Stimulated activated CD4-positive, alpha-beta T cell treated with anti-CD3 and anti-CD28 coated beads, Interleukin-2, amount 100 ng/mL, for 24 hours (primary cell): ENCODE measurements at places on chromosomes 3 and 15.

DNA sequence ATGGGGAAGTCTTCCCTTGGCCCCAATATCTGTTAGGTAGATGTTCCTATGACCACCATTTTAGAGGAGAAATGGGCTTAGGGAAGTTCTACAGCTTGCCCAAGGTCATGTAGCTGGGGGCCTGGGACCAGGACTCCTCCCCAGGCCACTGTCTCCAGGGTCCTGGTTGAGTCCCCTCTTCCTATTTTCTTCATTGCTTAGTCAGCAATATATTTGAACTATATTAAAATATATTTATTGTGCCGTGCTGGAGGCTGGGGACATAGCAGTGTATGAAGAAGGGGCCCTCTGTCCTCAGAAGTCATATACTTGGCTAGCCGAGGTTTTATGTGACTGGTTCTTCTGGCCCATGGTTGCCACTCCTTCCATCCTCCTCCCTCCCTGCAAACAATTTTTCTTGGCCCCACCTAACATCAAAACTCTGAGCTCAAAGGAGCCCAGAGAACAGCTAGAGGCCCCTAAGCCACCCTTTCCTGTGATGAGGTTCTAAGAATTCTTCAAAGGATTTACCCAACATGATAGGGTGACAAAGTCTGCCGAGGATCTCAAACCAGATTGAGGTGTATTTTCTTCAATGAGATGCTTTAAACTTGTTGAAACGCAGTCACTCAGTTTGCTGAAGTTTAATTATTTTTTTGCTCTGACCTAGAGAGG, 121.2 kb upstream of the RASGRP1 start:
- no peak for DNase-seq

DNA sequence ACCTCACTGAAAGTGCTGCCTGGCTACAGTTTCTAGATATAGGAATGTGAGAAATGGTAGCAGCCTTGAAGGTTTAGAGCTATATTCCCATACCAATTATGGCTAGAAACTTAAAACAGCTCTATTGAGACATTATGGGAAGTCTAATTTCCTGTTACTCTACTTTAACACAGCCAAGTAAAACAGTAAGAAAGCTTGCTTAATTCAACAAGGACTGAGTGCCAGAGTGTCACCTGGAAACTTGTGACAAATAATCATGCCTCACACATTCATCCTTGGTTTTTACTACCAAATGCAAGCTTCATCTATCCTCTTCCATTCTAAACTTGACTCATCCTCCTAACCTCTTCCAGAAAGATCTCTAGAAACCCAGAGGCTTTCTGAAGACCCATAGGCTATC, 41.7 kb downstream of the UBE3A start:
- DNase-seq, result no peak

- DNase-seq, result no peak
Measured at GRCh38 chr3:195697582-195698324, 23.0 kb upstream of the MUC20 start.

DNA sequence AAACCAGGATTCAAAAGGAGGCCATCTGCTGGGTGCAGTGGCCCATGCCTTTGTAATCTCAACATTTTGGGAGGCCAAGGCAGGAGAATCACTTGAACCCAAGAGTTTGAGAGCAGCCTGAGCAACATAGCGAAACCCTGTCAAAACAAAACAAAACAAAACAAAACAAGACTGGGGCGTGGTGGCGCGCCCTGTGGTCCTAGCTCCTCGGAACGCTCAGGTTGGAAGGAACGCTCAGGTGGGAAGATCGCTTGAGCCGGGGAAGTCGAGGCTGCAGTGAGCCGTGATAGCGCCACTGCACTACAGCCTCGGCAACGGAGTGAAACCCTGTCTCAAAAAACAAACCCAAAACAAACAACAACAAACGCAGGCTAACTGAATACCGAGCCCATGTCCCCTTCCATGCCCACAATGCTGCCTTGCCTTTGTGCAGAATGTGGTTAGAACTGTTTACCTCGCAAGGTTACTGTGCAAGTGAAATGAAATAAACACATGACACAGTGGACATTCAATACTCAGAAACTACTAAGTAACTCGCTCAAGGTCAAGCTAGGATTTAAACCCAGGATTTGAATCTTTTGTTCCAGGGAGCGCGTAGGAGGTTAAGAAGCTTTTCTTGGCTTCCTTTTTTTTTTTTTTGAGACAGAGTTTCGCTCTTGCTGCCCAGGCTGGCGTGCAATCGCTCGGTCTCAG, 766 bp upstream of the EMC4 start:
- DNase-seq, result no peak

DNA sequence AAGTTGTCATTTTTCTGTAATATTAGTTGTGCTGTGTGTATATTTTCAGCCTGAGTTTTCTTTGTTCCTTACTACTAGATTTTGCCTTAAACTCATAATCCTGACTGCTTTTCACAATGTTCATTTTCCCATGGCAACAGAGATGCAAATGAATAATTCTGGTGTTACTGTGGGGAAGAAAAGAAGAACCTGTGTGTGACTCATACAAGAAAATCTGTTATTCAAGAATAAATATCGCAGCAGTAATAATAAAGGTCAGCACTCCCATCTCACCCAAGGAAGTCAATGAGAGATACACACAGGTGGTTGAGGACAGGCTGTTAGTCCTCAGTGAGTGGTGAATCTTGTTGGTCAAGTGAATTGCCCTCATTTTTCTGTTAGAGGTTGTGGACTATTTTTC, 656.6 kb upstream of the NAALADL2 start:
- no peak for DNase-seq

DNA sequence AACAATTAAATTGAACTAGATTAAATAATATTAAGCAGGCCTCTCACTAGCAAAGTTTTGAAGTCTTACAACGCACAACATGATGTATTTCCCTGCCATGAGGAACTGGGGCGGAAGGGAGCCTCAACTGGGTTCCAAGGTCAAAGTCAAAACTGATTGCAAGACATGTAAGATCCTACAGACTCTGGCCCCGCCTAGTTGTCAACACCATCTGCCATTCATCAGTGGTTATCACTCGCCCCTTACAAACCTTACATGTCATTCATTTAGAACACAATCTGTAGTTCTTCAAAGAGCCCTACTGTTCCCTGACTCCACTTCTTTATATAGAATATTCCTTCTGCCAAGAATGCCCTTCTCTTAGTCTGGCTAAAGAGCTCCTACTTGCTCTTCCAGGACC, 10.0 kb downstream of the ATP13A3 start:
- DNase-seq, result no peak

- no peak for DNase-seq
Measured at GRCh38 chr3:77195766-77196545, 156.1 kb downstream of the ROBO2 start.

- peak; percentile 68 for DNase-seq
Measured at GRCh38 chr15:25933456-25934158, 70.5 kb upstream of the ATP10A start.

- DNase-seq, result no peak
Measured at GRCh38 chr15:71435552-71435951, 320.3 kb downstream of the THSD4 start.

- no peak for DNase-seq
Measured at GRCh38 chr15:64014995-64015394, 31.3 kb downstream of the DAPK2 start.

DNA sequence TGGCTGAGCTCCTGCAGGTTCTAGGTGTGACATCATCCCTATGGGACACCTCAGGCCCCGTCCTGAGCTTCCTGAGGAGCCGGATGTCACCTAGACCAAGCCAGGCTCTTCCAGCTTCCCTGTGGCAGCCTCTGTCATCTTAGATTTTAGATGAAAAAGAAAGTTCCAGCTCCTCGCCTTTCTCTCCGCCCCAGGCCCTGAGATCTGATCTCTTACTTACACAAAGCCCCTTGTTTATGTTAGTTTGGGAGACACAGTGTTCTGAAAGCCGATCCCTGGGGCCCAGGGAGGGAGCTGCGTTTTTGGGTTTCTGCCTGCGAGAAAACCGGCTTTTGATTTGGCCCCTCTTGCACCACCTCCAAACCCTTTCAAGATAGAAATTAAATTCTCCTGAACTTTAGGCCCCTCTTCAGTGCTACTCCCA, 40.2 kb upstream of the FAM107A start:
- no peak for DNase-seq

DNA sequence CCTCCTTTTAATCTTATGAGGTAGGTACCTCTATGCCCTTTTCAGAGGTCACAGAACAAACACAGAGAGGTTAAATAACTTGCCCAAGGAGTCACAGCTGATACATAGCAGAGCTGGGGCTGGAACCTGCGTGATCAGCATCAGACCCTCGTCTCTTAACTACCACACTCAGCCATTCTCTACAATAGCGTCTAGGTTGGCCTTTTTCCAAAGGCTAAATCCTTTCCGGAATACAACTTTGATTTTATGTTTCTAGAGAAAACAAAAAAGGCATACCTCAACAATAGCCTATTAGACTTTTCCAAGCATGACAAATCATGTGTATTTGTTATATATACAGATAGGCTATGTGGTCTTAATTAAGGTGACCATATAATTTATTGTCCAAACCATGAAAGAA, 187.2 kb downstream of the RORA start:
- no peak for DNase-seq

GRCh38 chr3:58562498-58562897, 14.7 kb downstream of the FAM107A start:
- no peak for DNase-seq

GRCh38 chr3:21159543-21159906, 591.5 kb downstream of the ZNF385D start:
- DNase-seq, result no peak

DNA sequence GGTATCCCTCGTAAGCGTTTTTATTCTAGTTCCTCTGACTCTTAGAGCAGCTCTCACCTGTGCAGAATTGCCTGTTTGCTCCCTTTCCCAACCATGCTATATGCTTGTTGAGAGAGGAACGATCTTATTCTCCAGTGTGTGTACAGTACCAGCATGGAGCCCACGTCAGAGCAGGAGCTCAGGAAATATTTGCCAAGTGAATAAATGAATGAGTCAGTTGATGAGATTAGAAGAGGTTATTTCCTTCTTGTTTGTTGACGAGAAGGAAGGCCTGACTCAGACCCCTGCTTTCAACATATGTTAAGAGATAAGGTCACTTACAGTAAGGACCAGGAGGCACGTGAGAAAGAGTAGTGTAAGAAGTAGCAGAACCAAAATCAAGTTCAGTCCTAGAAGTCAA, 106.3 kb upstream of the ABHD17C start:
- DNase-seq, result no peak

DNA sequence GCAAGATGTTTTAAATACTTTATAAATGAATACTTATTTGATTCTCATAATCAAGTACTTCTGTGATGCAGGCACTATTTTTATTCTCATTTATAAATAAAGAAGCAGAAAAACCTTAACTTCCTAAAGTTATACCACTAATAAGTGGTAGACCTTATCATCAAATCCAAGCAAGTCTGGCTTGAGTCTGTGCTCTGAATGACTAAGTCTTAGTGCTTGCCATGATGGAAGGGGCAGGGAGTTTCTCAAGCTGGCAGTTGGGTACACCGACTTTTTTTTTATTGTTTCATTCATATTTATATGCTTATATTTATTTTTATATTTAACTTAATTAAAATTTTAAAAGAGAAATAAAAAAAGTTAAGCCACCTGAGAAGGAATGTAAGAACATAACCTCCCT, 23.6 kb downstream of the SLMAP start:
- DNase-seq, result no peak

DNA sequence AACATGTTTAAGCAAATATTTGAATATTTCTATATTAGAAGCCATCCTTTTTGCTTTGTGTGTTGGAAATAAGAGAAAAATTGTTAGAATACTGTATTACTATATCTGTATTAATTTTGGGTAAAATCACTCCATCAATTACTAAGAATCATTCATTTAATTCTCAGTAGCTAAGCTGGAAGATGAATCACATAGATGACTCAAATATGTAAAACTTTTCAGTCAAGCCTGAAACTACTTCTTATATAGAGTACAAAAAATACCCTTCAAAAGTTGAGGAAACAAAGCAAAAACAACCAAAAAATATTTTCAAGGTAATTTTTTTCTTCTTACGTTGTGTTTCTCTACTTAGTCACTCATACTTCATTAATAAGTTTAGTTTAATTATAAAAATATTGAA, 205.7 kb upstream of the ROBO1 start:
- no peak for DNase-seq

GRCh38 chr3:57120451-57121174, 44.5 kb downstream of the IL17RD start:
- DNase-seq, result no peak

DNA sequence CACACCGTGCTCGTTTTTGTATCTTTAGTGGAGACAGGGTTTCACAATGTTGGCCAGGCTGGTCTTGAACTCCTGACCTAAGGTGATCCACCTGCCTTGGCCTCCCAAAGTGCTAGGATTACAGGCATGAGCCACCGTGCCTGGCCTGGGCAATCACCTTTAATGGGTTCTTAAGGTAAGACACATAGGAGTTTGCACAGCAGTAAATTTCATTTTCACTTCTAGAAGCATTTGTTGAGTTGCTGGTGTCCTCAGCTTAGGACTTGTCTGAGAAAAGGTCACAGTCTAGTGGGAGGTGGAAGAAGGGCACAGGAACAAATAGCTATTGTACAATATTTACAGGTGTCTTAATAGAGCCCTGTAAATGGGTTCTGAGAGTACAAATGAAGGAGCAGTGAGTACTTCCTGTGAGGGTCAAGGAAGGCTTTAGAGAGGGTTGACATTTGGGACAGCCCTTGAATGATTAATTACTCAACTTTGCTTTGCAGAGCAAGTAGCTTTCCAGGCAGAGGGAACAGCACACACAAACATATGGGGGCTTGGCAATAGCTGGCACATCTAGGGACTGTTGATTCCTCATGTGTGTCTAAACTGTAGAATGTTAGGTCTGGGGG, 8.7 kb upstream of the ETV5 start:
- no peak for DNase-seq

DNA sequence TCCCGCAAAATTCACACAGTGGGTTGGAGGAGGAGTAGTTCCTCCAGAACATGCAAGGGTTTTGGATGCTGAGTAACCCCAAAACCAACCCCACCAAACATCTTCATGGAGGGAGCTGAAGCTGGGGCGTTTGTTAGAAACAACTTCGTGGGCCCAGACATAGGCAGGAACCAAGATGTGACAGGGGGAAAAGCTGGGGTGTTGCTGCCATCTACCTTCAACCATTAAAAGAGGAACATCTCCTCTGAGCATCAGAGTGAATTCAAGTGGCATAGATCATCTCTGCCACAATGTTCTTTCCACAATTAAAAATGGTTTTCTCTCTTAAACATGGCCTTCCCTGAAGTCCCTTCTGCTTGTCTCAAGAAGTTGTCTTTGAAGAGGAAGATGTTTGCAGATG, 20.5 kb downstream of the SIDT1 start:
- DNase-seq, result no peak

DNA sequence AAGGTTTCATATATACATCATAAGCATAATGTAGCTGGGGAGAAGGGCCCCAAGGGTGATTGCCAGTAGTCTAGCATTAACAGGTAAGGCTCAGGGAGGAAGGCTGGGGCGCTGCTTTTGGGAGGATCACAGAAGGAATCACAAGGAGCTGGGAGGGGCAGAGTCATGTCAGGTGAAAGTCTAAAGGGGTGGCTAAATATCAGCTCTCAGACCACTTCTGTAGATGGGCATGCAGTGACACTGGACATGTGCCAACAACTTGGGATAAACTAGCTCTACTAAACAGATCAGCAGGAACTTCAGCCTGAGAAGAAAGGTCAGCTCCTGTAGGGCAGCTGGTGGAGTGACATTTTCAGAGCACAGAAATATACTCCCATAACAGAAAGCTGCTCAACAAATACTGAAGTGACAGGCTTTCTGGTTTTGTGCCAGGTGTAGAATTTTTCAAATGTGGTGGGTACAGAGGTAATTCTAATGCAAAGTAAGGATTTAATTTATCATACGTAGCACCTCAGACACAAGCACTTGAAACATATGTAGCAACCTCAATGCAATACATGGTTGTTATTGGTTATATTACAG, 79.4 kb downstream of the PEX5L start:
- no peak for DNase-seq
